Heart right ventricle (tissue), 16 donors: ENCODE measurements at places on chromosomes 1 and 21. TPM values are rescaled to one million over a fixed set of nuclear protein-coding genes. Genes with fewer than 3 reads are reported as not detected.

DNA sequence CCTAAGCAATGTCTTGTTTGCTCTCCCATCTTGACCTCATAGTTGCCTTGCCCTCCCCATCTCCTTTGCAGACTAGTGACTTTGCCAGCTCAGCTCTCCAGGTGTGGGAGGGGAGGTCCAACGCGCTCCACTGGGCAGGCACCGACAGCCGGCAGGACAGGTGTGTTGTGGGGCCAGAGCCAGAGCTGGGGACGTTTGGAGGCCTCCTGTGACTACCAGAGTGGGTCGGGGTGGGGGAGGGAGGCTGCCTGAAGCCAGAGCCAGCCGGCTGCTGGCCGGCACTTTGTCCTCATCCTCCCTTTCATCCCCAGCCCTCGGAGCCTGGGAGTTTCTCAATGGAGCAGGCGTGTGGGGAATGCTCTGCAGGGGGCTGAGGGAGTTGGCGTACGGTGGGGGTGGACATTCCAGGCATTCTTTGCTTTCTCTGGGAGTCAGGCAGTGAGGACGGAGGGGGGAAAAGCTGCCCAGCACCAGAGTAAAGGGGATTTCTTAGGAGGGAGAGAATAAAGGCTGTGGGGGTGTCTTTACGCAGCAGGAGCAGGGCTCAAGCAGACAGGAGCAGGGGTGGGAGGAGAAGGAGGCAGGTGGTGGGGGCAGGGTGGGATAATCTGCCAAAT lies 20.2 kb downstream of the NUAK2 start:
- DNase-seq: no peak
- H3K4me3 ChIP-seq: no peak overlapping the region
- peaks cover 3% of the 10 kb centered on the region for H3K4me1 ChIP-seq
- no peaks in the 10 kb centered on the region for H3K27me3 ChIP-seq

DNA sequence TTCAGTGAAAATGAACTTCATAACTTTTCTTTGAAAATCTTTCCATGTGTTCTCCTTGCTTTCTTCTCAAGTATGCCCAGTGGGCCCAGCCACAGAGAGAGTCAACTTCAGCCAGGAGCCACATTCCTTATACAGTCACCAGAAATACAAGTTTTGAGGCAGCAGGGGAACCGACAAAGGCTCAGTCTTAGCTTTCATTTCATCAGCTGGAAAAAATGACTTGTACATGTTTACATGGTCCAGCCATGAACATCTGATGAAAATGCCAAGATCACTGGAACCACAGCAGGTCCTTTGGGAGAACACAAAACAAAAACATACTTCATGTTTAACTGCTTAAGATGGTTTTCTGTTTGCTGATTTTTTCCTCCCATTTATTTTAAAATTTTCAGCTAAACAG lies 72.5 kb downstream of the SYDE2 start:
- no peak overlapping the region for H3K27ac ChIP-seq
- no peak for DNase-seq
- H3K27me3 ChIP-seq: no peaks in the 10 kb centered on the region
- H3K4me3 ChIP-seq: no peak overlapping the region
- no peaks in the 10 kb centered on the region for H3K36me3 ChIP-seq

- H3K36me3 ChIP-seq: no peaks in the 10 kb centered on the region
- peaks cover 14% of the 10 kb centered on the region for H3K27me3 ChIP-seq
- no peak overlapping the region for H3K4me3 ChIP-seq
- H3K27ac ChIP-seq: no peak overlapping the region
- peaks cover 18% of the 10 kb centered on the region for H3K4me1 ChIP-seq
These were observed 1.6 kb upstream of the PLA2G2C start for GRCh38 chr1:20187813-20188454.

DNA sequence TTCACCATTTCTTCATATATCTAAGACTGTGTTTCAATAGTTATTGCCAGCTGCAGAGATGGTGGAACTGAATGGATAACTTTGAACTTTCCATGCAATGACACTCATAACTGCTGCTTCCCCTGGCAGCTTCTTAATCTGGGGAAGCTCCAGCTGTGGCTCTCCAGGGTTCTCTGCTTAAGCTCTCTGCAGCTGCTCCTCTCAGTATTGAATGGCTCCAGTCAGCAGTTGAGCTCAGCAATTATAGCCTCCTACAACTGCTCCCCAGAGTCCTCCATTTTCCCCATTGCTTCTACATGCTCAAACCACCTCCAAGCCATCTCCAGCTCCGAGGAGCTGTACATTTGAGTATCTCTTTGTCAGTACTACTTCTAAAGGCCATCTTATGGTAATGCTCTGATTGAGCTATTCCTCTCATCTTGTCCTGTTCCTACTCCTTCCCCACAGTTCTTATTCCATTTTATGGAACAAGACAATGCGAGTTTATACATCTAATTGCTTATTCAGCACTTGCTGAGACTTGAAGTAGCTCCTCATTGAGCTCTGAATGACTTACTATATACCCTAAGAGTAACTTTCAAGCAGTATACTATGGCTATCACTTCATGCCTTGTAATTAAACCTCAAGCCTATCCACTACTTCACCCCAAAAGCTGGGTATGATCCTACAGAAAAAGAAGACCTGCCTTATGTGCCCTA lies 362.4 kb downstream of the NEGR1 start:
- H3K4me3 ChIP-seq: no peak overlapping the region
- H3K27me3 ChIP-seq: no peaks in the 10 kb centered on the region
- DNase-seq: no peak
- H3K27ac ChIP-seq: no peak overlapping the region

- no peaks in the 10 kb centered on the region for H3K27me3 ChIP-seq
- no peak for DNase-seq
- no peaks in the 10 kb centered on the region for H3K36me3 ChIP-seq
- no peak overlapping the region for H3K4me3 ChIP-seq
These were observed 9.0 kb upstream of the CSF1 start for GRCh38 chr1:109901524-109902145.

- H3K4me3 ChIP-seq: peak overlapping the region; percentile 13
- no peak for DNase-seq
- no peak overlapping the region for H3K27ac ChIP-seq
- no peaks in the 10 kb centered on the region for H3K36me3 ChIP-seq
- no peaks in the 10 kb centered on the region for H3K4me1 ChIP-seq
These were observed 20.1 kb downstream of the PRKACB start for GRCh38 chr1:84164161-84164560.

DNA sequence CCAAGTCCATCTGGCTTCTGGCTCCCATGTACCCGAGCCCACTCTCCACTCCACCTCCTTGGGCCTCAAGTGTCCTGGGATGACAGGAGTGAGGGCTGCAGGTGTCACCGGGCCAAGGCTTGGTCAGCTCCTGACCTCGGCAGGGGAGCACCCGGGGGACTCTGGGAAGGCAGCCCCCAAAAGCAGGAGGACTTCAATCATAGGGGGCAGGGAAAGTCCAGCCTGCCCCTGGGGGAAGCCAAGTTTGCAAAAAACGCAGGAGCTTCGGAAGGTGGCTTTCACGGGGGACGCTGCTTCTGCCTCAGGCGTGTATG lies 56.8 kb downstream of the KCNAB2 start:
- no peak overlapping the region for H3K4me3 ChIP-seq
- H3K27ac ChIP-seq: no peak overlapping the region
- no peak for DNase-seq

GRCh38 chr1:87739141-87739540 lies 410.5 kb downstream of the LMO4 start:
- no peak overlapping the region for H3K27ac ChIP-seq
- no peaks in the 10 kb centered on the region for H3K4me1 ChIP-seq
- H3K4me3 ChIP-seq: no peak overlapping the region
- no peak for DNase-seq

GRCh38 chr1:2335721-2336455 lies 55.5 kb downstream of the MORN1 start:
- H3K27me3 ChIP-seq: no peaks in the 10 kb centered on the region
- no peak overlapping the region for H3K27ac ChIP-seq
- no peak for DNase-seq
- no peaks in the 10 kb centered on the region for H3K36me3 ChIP-seq
- peaks cover 4% of the 10 kb centered on the region for H3K4me1 ChIP-seq
- no peak overlapping the region for H3K4me3 ChIP-seq

GRCh38 chr1:200505257-200505656 lies 95.4 kb upstream of the ZNF281 start:
- no peaks in the 10 kb centered on the region for H3K4me1 ChIP-seq
- H3K27ac ChIP-seq: no peak overlapping the region
- DNase-seq: no peak
- H3K36me3 ChIP-seq: no peaks in the 10 kb centered on the region
- H3K27me3 ChIP-seq: peaks cover 27% of the 10 kb centered on the region

DNA sequence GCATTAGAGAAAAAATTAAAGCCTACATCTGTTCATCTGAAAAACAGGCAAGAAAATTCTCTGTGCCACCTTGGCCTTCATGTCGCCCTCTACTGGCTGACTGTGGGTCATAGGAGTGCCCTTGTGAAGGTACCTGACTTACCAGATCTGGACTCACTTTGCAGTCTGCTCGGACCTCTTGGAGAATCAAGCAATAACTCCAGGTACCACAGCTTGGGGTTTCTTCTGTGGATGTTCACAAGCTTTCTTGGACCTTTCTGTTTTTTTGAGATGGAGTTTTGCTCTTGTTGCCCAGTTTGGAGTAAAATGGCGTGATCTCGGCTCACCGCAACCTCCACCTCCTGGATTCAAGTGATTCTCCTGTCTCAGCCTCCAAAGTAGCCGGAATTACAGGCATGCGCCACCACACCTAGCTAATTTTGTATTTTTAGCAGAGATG lies 2.4 kb upstream of the PRAMEF18 start:
- H3K27ac ChIP-seq: no peak overlapping the region
- no peaks in the 10 kb centered on the region for H3K4me1 ChIP-seq
- no peak overlapping the region for H3K4me3 ChIP-seq
- DNase-seq: no peak
- H3K36me3 ChIP-seq: no peaks in the 10 kb centered on the region
- peaks cover 8% of the 10 kb centered on the region for H3K27me3 ChIP-seq

- H3K4me1 ChIP-seq: no peaks in the 10 kb centered on the region
- DNase-seq: no peak
- H3K36me3 ChIP-seq: no peaks in the 10 kb centered on the region
- no peak overlapping the region for H3K4me3 ChIP-seq
- no peaks in the 10 kb centered on the region for H3K27me3 ChIP-seq
These were observed 6.7 kb upstream of the IL10RB start for GRCh38 chr21:33259428-33259827.

- DNase-seq: no peak
- peaks cover 31% of the 10 kb centered on the region for H3K4me1 ChIP-seq
- H3K36me3 ChIP-seq: no peaks in the 10 kb centered on the region
- no peaks in the 10 kb centered on the region for H3K27me3 ChIP-seq
- H3K4me3 ChIP-seq: peak overlapping the region; percentile 66
These were observed 941 bp upstream of the IFI16 start for GRCh38 chr1:159008744-159009188.

DNA sequence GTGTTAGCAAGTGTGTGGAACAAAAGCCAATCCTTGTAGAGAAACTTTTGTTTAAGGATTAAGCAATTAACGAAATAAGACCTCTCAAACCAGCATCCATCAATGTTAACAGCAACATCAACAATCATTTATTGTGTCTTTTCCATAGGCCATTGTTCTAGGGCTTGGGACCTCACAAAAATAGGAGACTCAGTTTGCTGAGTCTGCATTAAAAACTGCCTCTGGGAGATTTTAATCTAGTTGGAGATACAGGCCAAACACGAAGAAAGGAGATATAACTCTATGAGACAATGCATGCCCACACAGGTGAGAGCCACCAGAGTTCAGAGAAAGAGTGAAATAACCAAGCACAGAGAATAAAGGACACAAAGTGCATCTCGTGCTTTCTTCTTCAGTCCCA lies 14.4 kb upstream of the SELP start:
- no peak overlapping the region for H3K4me3 ChIP-seq
- H3K36me3 ChIP-seq: no peaks in the 10 kb centered on the region
- no peak for DNase-seq
- H3K4me1 ChIP-seq: no peaks in the 10 kb centered on the region
- peaks cover 21% of the 10 kb centered on the region for H3K27me3 ChIP-seq

- H3K4me3 ChIP-seq: no peak overlapping the region
- no peak overlapping the region for H3K27ac ChIP-seq
- DNase-seq: no peak
- H3K4me1 ChIP-seq: peaks cover 7% of the 10 kb centered on the region
- H3K27me3 ChIP-seq: no peaks in the 10 kb centered on the region
These were observed 161.3 kb downstream of the TSEN15 start for GRCh38 chr1:184212649-184213314.

DNA sequence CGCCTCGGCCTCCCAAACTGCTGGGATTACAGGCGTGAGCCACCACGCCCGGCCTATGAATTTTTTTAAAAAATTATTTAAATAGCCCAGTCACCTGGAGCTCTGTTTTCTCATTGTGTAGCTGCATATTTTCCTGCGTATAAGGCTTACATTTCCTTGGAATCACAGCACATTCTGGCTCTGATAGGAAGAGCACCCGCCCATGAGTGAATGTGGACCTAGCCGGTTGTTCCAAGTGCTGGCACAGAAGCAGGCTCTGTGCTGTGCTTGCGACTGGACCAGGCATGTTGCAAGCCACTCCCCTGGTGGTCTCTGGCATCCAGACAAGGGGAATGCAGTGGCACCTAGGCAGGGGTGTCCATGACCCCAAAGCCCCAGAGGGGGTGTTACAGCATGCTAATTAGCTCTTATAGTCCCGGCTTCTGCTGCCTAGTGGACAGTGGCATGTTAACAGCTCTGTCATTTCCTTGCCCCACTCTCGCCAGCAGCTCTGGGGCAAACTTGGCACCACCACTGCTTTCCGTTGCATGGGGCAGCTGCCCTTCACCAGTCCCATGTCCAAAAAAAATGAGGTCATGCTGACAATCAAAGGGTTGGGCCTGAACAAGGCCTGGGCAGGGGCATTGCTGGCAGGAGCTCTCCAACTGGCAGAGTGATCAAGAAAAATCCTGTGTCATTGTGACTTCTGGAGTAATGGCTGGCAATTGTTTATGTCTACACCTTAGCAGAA lies 5.2 kb upstream of the VTCN1 start:
- H3K4me3 ChIP-seq: no peak overlapping the region
- no peaks in the 10 kb centered on the region for H3K27me3 ChIP-seq

DNA sequence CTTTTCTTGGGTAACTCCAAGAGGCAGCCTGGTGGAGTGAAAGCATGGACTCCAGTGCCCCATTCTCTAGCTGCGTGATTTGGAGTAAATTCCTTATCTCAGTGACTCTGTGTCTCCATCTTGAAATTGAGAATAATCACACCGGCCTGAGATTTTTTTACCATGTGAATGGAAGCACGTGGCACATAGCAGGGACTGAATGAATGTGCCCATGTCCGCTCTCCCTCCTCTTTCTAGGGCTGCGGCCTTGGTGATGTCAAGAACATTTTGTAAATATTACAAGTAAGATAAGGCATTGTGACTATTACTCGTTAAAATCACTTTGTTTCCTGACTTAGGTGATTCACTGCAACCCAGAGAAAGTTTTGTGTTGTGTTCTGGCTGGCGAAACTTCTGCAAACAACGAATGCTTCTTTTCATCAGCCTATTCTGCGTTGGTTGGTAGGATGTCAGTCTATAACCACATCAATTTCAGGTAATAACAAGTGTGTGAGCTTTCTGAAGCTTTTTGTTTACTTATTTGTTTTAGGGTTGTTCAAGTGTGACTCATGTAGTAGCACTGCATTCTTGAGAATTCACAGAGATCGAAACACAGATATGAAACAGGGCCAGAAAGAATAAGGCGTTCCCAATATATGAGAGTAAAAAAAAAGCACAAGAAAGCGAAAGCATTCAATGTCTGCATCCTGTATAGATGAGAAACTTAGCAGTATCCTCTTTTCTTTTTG lies 135.7 kb upstream of the SLC45A1 start:
- H3K4me1 ChIP-seq: no peaks in the 10 kb centered on the region
- H3K4me3 ChIP-seq: no peak overlapping the region
- H3K27ac ChIP-seq: peak overlapping the region; percentile 38
- H3K27me3 ChIP-seq: no peaks in the 10 kb centered on the region

SLC6A9 gene
- 1.7 TPM for polyA plus RNA-seq

ITLN1 gene
- polyA plus RNA-seq: 2.8 TPM

TMEM54 gene
- 18.2 TPM for polyA plus RNA-seq

HSD3B2 gene
- 0.04 TPM for polyA plus RNA-seq

SPRR1B gene
- polyA plus RNA-seq: not detected

CFAP74 gene
- polyA plus RNA-seq: 0.03 TPM

TMEM81 gene
- polyA plus RNA-seq: 3.4 TPM

CELA3A gene
- polyA plus RNA-seq: not detected
